Sigmoid colon (tissue), 7 donors: ENCODE measurements at places on chromosomes 12 and 14. TPM values are rescaled to one million over a fixed set of nuclear protein-coding genes. Genes with fewer than 3 reads are reported as not detected.

- peaks cover 4% of the 10 kb centered on the region for H3K4me1 ChIP-seq
- no peaks in the 10 kb centered on the region for H3K27me3 ChIP-seq
- no peak for DNase-seq
These were observed 10.7 kb upstream of the EVL start for GRCh38 chr14:100054316-100055075.

GRCh38 chr12:67147030-67147429 is 122.1 kb upstream of the CAND1 start:
- H3K27me3 ChIP-seq: no peaks in the 10 kb centered on the region
- no peaks in the 10 kb centered on the region for H3K36me3 ChIP-seq
- no peak overlapping the region for H3K27ac ChIP-seq
- H3K4me1 ChIP-seq: no peaks in the 10 kb centered on the region
- H3K4me3 ChIP-seq: no peak overlapping the region

- no peak overlapping the region for H3K27ac ChIP-seq
- DNase-seq: no peak
- no peaks in the 10 kb centered on the region for H3K27me3 ChIP-seq
- no peaks in the 10 kb centered on the region for H3K36me3 ChIP-seq
These were observed 26.0 kb upstream of the IL22 start for GRCh38 chr12:68279227-68280054.

DNA sequence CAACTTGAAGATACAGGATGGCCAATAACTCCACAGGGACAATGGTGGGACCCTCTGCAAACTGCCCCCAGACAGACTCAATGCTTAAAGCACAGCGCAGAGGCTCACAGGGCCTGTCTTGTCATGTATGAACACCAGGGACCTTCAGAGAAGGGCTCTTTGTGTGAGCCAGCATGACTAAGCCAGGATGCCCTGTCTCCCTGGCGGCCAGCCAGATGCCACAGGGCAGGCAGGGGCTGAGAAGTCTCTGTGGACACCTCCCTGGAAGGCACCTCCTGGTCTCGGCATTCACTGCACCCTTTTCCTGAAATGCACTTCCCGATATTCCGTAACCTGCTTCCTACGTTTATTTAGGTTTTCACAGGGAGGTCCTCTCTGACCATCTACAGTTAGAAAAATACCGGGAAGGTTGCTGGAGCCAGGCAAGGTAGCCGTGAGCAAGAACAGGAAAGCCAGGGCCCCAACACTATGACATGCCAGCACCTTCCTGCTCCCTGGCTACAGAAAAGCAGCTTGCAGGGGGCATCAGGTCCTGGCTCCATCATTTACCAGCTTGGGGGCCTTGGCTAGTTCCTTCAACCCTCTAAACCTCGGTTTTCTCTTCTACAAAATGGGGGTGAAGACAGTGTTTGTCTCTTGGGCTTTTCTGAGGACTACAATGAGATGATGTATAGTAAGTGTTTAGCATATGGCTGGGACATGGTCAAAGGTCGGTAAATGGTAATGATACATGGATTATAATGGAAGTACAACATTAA is 65.0 kb downstream of the PITPNM2 start:
- no peak for DNase-seq
- H3K4me3 ChIP-seq: no peak overlapping the region
- H3K4me1 ChIP-seq: no peaks in the 10 kb centered on the region
- no peaks in the 10 kb centered on the region for H3K27me3 ChIP-seq
- no peaks in the 10 kb centered on the region for H3K36me3 ChIP-seq

DNA sequence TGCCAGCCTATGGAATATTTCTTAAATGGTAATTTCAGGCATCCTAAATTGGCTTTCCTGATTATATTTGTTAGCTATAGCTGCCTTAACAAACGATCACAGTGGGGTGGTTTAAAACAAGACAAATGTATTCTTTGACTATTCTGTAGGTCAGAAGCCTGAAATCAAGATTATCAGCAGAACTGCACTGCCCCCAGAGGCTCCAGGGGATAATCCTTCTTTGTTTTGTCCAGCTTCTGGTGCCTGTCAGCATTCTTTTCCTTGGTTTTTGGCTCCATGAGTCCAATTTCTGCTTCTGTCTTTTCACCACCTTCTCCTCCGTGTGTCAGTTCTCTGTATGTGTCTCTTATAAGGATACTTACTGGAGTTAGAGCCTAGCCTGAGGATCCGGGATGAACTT is 1282.2 kb upstream of the USP15 start:
- no peaks in the 10 kb centered on the region for H3K4me1 ChIP-seq
- no peak for DNase-seq
- H3K4me3 ChIP-seq: no peak overlapping the region
- no peak overlapping the region for H3K27ac ChIP-seq
- H3K36me3 ChIP-seq: no peaks in the 10 kb centered on the region

GRCh38 chr14:89214221-89214965 is 202.6 kb downstream of the FOXN3 start:
- no peak overlapping the region for H3K27ac ChIP-seq
- H3K36me3 ChIP-seq: no peaks in the 10 kb centered on the region
- no peaks in the 10 kb centered on the region for H3K27me3 ChIP-seq
- no peak for DNase-seq
- H3K4me3 ChIP-seq: no peak overlapping the region
- H3K4me1 ChIP-seq: no peaks in the 10 kb centered on the region

Gene KRT72
- not detected for total RNA-seq

Gene POTEM
- not detected for total RNA-seq

DNA sequence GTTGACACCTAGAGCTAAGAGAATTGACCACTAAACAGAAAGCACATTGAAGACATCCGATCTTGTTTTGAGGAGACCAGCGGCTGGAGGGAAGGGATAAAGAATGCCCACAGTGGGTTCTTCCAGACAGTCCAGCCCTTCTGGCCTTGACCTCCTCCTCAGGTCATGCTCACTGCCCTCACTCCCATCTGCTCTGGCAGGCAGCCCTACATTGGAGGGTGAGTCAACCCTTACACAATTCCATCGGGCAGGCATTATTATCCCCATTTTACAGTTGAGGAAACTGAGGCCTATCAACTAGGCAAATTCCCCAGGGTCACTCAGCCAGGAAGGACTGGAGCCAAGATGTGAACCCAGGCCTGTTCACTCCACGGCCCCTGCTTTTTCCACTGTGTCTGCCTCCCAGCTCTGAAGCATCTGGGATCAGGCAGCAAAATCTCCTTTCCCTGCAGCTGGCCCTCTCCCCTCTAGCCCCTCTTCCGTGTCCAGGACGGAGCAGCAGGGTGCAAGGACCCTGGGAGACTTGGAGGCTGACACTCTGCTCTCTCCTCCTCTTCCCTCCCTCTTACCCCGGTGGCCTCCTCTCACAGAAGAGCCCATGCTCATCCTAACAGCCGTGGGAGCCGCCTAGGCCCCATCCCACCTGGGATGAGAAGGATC is 5.3 kb downstream of the SCNN1A start:
- H3K27me3 ChIP-seq: no peaks in the 10 kb centered on the region
- no peak overlapping the region for H3K27ac ChIP-seq
- H3K36me3 ChIP-seq: no peaks in the 10 kb centered on the region
- H3K4me1 ChIP-seq: peaks cover 27% of the 10 kb centered on the region
- no peak overlapping the region for H3K4me3 ChIP-seq
